ENCODE measurements at places on chromosomes 11 and 22.

- no peak for DNase-seq
Measured at GRCh38 chr11:8269636-8270035, 6.0 kb upstream of the LMO1 start.

- DNase-seq, result no peak
Measured at GRCh38 chr11:109970516-109971183, 122.5 kb upstream of the ZC3H12C start.

DNA sequence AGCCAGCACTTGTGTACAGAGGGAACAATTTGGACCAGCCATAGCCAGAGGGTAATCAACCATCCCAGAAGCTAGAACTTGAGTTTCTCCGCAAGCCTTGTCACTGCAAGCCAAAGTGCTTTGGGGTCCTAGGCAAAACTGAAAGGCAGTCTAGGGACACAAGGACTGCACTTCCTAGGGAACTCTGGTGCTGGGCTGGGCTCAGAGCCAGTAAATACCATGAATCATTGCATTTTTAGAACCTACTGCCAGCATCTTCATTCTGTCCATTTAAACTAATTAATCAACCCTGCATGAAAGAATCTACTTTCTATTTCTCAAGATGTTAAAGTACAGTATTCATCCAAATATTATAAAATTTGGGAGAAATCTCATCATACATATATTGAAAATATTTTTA lies 20.0 kb downstream of the PATE3 start:
- no peak for DNase-seq

DNA sequence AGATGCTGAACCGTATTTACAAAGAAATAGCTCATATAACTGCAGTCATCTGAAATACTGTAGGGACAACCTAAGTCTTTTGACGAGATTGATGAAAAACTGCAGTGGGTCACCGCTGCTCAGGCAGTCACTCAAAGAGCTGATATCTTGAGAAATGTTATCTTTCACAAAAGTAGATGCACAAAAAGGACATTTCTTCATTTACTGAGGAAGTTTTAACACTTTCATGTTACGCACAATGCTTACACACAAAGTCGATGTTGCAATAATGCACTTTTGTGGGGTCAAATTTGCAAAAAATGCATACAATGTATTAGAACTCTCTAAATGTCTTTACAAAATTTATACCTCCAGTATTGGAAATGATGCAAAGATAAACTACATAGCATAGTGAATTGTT lies 16.2 kb upstream of the OR10V1 start:
- DNase-seq, result no peak

- DNase-seq, result no peak
Measured at GRCh38 chr11:66739983-66740382, 11.0 kb upstream of the SPTBN2 start.

GRCh38 chr11:587978-588380 lies 11.7 kb downstream of the PHRF1 start:
- DNase-seq, result peak; percentile 23

DNA sequence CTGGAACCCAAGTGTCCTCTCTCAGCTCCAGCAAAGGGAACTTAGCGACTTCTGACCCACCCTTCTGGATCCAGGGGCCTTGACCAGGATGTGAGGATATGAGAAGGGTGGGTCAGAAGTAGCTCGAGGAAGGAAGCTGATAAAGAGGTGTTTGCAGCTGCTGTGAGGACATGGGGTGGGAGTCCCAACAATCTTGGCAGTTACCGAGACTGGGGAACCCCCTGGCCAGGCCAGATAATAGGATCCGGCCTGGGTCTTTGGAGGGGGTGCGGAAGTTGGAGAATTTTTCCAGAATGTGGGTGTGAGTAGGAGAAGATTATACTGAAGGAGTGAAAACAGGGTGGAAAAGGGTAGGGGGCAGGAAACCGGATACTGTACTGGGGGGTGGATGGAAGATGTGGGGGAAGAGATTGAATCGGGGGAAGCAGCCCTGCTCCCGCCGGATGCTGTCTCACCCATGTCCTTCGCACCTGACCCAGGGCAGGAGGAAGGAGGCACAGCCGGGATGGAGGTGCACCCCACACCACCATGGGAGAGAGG lies 2.8 kb upstream of the MCAM start:
- no peak for DNase-seq

DNA sequence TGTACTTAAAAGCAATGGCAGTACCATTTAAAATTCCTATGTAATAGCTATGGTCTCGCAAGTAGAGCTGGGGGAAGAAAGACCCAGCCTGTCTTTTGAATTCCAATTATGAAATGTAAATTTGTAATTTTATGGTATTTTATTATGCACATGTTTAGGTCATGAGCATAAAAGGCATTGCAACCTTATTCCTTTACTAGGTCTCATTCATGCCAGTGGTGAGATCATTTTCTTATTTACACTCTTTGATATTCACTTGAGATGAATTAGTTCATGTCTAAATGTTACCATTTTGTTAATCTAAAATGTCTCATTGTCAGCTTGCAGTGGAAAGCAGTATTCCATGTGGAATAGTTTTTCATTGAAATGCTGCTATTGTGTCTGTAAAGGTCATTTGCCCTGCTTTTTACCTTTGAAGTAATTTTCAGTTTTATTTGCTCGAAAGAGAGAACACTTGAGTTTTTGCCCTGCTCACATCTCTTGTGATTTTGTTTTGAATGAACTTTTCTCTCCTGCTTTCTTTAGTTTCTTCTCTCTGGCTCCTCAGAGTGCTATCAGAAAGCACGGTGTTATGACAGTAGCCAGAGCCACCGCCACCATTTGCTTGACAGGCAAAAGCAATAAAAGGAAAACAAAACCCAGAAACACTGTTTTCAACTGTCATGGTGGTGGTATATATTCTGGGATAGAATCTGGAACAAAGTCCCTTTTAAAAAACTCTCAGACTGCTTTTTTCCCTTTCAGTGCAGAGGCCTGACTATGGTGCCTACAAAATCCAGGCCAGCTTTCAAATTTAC lies 37.2 kb upstream of the RAG2 start:
- DNase-seq, result no peak

DNA sequence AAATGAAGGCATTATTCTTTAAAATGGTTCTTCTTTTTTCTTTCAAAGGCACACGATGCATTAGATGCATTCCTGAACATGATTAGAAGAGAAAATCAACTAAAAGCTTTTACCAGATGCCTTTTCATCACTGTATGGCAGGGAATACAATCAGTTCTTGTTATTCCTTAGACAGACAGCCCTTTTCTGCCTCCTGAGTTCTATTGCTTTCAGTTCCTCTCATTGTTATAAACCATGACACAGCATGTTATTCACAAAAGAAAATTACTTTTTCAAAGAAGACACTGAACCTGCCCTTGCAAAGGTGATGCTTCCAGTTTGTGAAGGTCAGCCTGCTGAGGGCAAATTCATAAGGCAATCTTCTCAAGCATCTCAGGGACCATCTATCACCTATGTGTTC lies 70.1 kb downstream of the FAM181B start:
- DNase-seq, result no peak

DNA sequence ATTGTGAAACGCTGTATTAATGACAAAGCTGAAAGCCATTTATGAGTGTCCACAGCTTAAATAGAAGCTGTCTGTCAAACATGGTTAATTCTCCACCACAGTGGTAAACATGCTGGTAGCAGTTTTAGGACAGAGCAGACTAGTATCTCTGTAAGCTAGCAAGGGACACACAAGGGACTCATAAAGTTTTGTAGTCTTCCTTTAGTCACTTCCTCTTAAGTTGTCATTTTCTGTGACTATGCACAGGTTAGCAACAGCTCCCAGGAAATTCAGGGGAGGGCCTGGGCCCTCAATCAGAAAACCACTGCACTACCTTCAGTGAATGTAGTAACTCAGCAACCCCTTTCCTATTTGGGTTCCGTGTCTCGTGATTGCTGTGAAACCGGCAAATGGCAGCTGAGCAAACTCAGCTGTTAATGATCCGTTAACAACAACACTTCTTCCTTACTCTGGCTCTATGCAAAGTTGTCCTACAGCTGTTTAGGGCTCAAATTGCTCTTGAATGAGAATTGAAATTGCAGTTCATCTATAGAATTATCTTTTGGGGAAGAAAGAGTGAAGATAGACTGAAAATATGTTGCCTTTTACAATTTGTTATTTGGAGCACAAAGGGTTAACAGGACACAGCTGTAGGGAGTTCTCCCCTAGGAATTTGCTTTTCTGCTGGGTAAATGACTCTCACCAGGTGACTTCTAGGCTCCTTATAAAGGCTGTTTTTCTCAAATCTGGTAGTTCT lies at the start of gene MMP26:
Gene MMP26 (plus strand): TSS at position 731 of the 736 bp plus-strand sequence.
- no peak for DNase-seq

- no peak for DNase-seq
Measured at GRCh38 chr11:1084561-1085439, 10.1 kb downstream of the MUC2 start.

DNA sequence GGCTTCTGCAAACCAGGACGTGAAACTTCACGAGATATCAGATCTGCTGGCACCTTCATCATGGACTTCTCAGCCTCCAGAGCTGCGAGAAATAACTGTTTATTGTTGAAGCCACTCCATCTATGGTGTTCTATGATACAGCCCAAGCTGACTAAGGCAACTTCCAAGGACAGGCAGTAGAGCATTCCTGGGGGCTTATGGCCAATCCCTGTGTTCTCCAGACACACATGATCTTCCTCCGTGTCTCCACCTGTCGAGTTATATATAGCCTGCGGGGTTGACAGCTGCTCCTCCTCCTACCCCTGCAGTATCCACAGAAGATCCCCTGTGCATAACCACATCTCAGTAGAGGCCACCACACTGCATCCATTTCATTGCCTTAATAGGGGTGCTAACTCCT lies 11.0 kb downstream of the TP53AIP1 start:
- no peak for DNase-seq

DNA sequence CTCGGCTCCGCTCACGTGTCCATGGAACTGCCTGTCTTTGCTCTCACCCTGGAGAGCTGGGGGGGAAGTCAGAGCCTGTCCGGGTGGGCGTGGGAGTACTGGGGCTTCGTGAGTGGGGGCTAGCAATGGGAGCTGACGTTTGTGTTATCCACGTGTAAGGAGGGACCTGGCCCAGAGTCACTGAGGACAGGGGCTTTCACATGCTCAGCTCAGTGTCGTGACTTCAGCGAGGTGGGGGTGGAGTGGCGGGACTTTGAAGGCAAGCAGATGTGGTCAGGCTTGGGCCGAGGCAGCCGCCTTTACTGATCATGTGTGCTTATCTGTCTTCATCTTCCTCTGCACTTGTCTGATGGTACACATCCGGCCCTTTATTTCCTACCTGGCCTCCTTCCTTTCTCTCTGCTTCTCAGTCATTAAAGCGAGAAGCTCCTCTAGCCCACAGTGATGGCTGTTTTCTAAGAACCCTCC lies 113.1 kb upstream of the NNMT start:
- peak; percentile 14 for DNase-seq

DNA sequence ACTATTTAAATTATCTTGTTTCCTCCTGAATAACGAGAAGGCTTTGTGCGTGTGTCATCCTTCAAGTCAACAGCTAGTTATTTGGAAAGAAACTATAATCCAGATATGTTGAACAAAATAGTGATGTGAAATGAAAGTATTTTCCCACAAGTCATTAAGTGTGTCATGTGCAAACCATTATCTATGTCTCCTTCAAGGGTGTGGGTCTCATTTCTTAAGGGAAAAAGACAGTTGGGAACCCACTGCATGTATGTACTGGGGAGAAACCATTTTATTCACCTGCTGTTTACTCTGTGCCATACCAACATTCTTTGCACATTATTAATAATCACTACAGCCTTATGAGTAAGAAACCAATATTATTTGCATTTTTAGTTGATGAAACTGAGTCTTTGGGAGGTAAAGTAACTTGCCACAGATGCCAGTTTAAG lies 145.3 kb upstream of the CTSC start:
- no peak for DNase-seq

DNA sequence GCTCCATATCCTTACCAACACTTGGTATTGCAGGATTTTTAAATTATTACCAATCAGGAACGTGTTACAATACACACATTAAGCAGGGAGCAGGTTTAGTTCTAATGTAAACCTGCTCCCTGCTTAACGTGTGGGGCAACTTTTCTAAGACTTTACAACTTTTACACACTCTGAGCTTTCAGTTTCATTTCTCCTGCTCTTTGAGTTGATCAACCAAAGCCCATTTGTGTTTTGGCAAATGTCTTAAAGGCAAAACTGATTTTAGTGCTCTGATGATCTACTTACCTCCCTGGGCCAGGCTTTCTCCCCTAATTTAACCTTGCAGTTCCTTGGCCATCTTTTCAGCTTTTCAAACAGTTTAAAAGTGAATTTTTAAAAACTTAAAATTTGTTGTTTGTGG lies 70.9 kb downstream of the ZBTB44 start:
- DNase-seq, result no peak

- DNase-seq, result no peak
Measured at GRCh38 chr22:26197425-26197824, 28.2 kb downstream of the SEZ6L start.

- DNase-seq, result no peak
Measured at GRCh38 chr11:110921742-110922521, 209.7 kb upstream of the ARHGAP20 start.

- no peak for DNase-seq
Measured at GRCh38 chr11:70307176-70307575, 36.7 kb downstream of the PPFIA1 start.

DNA sequence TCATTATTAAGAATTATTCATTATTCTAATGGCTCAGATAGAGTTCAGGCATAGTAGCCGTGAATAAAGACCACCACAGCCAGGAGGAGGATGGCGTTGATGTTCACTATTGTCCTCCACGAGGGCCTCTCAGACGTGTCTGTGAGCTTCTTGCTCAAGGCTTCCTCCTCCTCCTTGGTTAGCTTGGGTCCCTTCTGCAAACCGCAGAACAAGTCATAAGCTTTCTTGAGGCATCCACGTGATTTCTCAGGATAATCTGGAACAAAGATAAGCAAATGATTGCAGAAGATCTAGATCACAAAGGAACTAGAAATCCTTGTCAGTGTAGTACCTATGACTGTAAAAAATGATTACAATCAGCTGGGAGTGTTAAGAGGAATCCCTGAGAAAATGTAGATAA lies 13.6 kb upstream of the RFPL2 start:
- DNase-seq, result no peak

DNA sequence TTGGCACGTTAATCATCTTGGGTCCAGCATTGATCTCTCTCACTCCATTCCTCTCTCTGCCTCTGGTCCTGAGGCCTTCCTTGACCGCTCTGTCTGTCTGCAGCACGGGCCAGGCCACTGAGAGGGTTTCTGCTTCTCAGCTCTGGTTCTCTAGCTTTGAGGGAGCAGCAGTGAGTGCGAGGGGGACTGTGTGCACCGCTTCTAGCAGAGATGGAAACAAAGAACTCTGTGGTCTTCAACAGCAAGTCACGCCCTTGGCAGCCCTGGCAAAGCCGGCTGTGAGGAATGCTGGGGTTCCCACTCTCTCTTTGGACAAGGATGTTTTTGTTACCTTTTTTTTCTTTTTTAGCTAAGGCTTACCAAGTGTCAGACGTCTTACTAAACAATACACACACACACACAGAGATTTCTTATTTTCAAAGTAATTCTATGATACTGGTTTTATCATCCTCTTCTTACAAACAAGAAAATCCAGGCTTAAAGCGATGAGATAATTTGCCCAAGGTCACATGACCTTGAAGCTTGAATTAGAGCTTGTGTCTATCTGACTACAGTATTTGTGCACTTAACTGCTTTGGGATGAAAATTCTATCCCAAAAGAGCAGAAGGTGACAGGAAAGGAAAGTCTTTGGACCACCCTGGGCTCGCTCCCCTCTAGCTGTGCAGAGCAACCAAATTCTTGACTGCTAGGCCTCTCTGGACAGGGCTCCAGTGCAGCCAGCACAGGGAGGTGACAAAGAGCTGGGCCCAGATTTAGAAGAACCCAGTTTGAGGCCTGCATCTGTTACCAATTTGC lies 293.2 kb downstream of the NTM start:
- no peak for DNase-seq

GRCh38 chr11:2135018-2135569 lies 4.1 kb downstream of the IGF2 start:
- no peak for DNase-seq

Data from activated CD4-positive, CD25-positive, alpha-beta regulatory T cell (primary cell).